Caudate nucleus (tissue), 63 donors: ENCODE measurements at places on chromosomes 11 and 22.

DNA sequence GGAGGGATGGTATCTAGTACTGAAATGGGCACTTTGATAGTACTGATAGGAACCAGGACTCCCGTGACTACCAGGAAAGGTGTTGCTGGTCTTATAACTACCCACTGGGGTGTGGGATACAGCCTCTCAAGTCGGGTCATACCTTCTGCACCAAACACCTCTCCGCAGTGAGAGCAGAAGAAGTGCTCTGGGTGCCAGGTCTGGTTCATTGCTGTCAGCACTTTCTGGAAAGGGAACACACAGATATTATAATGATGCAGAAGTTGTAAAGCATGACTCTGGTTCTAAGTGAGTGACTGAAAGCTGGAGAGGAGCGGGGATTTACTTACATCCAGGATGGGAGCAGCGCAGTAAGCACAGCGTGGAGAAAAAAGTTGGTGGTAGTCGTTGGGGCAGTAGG, 26.0 kb downstream of the LPXN start:
- DNase-seq, result no peak

- no peak for DNase-seq
These were observed 2.9 kb downstream of the C11orf87 start for GRCh38 chr11:109424901-109425300.

- DNase-seq, result no peak
These were observed 246.5 kb downstream of the BLID start for GRCh38 chr11:121869478-121869877.

DNA sequence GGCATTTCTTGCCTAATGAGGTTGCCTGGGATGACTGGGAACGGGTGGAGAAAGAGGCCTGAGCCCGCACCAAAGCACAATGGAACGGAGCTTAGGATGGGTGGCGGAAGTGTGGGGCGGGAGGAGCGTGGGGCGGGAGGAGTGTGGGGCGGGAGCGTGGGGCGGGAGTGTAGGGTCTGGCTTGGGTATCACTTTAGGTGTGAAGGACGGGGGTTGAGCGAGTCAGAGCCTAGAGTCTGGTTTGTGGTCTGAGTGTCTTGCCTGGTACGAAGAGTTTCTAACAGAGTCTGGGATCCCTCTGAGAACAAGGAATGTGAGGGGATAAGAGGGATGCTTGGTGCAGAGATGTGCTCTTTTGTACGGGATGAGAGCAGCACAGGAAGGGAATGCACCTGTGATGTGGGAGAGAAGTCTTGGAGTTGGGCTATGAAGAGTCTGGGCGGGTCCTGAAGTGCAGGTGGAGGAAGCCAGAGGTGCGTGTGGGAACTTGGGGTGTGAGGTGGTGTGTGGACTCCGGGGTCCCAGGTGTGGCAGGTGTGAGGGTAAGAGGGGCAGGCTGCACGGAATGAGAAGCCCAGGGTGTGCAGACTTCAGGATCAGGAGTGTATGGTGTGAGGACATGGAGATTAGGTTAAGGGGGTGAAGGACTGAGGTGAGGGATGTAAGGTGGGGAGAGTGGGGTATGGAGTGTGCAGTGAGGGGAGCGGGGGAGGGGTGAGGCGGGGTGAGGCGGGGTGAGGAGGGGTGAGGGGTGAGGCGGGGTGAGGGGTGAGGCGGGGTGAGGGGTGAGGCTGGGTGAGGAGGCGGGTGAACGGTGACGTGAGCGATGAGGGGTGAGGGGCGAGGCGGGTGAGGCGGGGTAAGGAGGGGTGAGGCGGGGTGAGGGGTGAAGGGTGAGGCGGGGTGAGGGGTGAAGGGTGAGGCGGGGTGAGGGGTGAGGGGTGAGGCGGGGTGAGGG, 1.0 kb downstream of the SYCE3 start:
- no peak for DNase-seq

- DNase-seq, result no peak
These were observed 37.2 kb upstream of the TH start for GRCh38 chr11:2208691-2209369.

GRCh38 chr11:71450939-71451338, 2.1 kb upstream of the NADSYN1 start:
- no peak for DNase-seq

- DNase-seq, result no peak
These were observed 55.9 kb upstream of the KIRREL3 start for GRCh38 chr11:127056338-127056971.

DNA sequence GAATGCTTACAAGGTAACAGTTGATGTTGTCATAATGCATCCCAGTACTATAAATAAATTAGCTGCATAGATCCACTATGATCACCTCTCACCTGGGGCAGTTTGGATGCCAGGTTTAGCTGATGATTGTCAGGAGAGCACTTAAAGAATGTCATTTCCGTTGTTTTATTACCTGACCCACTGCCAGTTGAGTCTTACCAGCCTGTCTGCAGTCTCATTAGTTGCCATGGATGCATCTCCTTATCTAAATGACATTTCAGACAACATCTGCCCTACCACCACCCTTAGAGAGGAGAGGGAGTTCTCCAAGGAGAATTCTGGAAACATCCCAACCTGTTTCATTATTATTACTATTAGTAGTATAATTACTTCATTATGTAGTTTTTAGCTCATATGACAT, 339.1 kb upstream of the API5 start:
- no peak for DNase-seq

DNA sequence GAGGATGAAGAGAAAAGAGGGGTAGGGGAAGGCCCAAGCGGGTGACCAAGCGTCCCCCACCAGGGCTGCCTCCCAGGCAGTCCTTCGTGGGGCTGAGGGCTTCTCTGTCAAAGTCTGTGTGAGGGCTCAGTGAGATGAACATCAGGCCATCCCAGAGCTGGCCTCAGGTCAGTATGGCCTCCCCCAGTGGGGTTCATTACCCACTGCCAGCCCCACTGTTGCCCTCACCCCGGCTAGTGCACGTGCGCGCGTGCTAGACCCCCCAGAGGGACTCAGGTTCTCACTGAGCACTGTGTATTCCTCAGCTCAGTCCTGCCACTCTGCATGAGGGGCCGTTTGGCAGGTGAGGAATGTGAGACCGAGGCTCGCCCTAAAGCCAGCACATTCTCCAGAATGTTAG, 3.3 kb downstream of the KDELR3 start:
- no peak for DNase-seq

DNA sequence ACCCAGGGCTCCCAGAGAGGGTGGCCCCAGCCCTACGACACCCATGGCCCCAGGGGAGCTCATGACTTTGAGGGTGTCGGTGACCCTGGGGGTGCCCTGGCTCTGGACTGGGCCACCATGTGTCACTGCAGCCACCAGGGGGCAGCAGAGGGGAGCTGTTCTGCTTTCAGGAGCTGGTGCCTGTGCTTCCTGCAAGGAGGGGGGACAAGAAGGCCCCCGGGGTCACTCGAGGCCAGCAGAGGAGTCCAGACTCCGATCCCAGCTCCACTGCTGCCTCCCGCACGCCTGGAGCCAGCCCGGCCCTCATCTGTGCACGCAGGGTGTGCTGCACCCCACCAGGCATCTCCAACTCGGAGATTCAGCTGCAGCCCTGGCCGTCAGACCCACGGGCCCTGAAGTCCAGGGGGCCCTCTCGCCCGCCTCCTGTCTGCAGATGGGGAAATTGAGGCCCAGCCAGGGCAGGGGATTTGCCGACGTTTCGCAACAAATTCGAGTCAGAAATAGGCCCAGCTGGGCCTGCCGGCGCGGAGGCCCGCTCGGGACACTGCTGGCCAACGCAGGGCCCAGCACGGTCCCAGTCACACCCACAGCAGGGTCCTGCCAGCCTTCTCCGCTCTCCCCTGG, 29.5 kb upstream of the WNT7B start:
- DNase-seq, result peak; percentile 23

- DNase-seq, result no peak
These were observed 77.3 kb downstream of the ARFGAP2 start for GRCh38 chr11:47099214-47099917.

- DNase-seq, result no peak
These were observed 529.3 kb upstream of the B3GAT1 start for GRCh38 chr11:134941326-134941725.

- DNase-seq, result no peak
These were observed 929.0 kb downstream of the BRD1 start for GRCh38 chr22:48898524-48899250.

GRCh38 chr11:104830080-104830479, 68.2 kb downstream of the CASP12 start:
- DNase-seq, result no peak

DNA sequence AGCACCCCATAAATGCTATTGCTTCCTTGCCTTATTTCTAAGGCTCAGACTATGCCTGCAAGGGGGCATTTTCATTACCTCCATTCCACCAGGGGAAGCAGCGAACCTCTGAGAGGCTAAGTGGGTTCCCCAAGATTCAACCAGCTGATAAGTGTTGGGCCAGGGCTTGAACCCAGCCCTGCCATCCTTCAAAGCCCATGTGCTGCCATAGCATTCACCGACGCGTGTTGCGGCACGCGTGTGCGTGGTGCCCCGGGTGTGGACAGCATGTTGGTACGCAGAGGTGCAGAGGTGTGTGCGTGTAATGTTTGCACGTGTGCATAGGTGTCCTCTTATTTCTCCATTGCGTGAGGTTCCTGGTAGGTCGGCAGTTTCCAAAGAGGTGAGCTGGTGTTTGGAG, 66.0 kb upstream of the PPARA start:
- no peak for DNase-seq

DNA sequence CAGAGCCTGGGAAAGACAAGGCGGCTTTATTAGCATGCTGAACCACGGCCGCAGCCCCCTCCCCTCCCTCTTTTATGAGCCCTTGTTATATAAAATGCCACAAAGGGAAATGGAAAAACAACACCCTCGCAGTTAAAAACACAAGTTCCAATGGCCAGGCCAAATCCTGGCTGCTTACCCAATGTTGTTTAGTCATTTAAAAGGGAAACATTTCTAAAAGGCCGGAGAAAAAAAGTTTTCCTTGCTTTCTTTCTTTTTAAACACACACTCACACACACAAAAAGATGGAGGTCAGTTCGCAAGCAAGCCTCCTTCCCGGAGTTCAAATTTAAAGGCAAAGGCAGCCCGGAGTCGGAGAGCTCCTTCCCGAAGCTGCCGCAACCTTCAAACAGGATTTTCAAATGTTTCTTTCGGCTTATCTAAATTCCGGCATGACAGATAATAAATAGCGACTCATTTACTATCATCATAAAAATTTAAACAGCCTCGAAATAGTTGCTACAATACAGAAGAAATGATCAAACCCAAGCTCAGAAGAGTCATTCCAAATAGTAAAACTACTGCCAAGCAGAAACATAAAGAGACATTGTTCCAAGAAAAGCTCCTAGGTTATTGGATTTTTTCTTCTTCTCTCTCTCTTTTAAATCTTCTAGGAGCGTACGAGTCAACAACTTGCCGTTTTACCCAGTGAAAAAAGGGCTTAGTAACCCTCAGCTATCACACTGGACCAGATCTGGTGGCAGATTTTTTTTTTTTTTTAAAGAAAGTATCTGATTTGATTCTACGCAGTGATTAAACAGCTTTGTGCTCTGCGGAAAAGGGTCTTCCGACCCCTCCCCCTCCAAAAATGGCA, 3.5 kb downstream of the PHF21B start:
- DNase-seq, result peak; percentile 37

- no peak for DNase-seq
These were observed 23.3 kb downstream of the LINC01488 start for GRCh38 chr11:69504576-69505335.

DNA sequence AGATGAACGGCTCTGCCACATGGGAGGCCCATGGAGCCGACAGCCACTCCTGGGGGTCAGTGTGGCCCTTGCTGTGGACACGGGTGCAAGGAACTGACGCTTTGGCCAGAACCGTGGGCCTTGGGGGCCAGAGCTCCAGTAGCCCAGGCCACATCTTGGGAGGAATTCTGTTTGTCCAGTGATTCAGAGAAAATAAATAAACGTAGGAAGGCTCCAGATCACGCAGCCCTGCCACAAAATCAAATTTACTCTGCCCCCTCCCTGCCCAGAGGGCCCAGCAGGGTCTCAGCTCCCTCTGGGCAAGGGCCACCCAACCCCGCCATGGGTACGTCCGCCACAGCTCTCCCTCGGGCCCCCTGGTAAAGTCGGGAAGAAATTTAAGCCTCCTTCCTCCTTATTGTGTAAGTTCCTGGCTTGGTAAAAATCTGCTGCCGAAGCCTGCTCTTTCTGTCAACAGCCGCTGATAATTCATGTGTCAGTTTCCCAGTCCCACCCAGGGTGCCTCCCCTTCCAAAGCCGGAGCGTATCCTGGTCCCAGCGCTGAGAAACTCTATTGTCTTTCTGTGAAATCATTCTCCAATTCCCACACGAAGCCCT, 6.9 kb upstream of the MUC5AC start:
- no peak for DNase-seq

DNA sequence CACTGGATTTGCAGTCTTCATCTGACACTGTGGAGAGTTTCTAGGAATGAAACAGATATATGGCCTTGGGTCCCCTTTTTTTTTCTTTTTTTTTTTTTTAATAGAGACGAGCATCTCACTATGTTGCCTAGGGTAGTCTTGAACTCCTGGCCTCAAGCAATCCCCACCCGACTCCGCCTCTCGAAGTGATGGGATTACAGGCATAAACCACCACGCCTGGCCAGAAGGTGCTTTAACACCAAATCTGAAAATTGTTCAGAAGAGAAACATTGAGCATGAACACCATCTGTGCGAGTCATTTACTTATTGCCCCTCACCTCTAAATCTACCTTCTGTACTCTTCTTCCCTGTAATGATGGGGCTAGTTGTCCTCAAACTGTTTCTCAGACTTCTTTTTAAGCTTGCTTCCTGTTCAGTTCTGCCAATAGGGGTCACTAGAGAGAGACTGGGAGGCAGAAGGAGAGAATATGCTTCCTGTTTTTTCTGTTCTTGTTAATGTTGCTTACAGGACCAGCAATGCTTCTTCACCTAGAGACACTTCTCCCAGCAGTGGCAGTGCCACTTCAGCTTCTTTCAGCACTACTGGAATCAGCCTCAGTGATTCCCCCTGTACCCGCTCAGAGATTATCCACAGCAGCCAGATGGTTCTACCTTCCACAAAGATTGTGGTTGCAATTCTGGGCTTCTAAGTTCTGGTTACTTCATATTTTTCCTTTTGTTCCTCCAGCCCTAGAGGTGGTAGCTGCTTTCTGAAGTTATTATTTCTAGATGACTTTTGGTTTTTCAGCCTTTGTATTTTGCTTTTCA, 20.8 kb upstream of the ZBED5 start:
- no peak for DNase-seq

- DNase-seq, result no peak
These were observed 96.1 kb downstream of the LRRC32 start for GRCh38 chr11:76574406-76574805.

DNA sequence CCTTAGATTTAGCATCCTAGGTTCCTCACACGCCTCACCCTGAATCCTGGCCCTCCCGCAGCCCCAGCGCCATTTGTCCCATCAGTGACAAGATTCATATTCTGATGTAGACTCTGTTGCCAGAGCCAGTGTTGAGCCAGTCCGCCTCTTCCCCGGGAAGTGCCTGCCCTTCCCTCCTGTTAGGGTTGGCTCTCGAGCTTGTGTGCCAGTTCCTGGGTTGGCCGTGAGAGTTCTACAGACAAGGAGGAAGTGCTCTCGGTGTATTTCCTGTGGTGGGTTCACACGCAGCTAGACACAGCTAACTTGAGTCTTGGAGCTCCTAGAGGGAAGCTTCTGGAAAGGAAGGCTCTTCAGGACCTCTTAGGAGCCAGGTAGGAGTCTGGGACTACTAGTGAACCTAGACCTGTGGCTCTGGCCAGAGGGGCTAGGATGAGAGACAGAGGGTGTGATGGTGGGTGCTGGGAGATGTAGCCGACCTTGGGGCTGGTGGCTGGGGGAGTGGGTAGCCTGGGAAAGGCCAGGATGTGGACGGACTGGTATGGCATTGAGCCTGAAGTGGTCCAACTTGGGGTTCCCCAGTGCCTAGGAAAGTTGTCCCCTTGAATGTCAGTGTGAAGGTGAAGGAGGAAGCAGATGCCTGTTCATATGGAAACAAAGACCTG, at the start of gene IL18BP:
Gene IL18BP (plus strand): TSS at position 261 of the 662 bp plus-strand sequence. CDS start 1,076 bp downstream, outside the sequence.
- DNase-seq, result no peak
